ENCODE measurements at places on chromosomes 7 and 10. TPM values are rescaled to one million over a fixed set of nuclear protein-coding genes. Genes with fewer than 3 reads are reported as not detected.

FXYD4 gene
- 0.71 TPM for polyA plus RNA-seq

LRRD1 gene
- polyA plus RNA-seq = 0.17 TPM

HKDC1 gene
- 16.9 TPM for polyA plus RNA-seq

STYXL1 gene
- polyA plus RNA-seq = 54.1 TPM

C10orf62 gene
- 0.28 TPM for polyA plus RNA-seq

TRIM74 gene
- 1.3 TPM for polyA plus RNA-seq

DNA sequence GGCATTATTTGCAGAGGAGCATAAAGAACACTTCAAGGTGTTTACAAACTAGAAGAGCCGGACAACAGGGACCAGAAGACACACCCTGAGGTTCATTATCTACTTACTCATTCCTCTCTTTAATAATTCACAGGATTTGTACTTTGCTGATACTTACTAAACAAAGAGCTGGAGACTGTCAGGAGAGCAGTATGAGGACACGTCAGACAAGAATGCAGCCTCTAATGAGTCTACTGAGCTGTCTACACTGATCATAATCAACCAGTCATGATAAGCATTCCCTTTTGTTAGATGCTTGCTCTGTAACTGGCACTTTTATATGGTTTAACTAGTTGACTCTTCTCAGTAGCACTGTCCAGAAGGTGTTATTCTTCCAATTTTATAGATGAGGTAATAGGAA is 243.3 kb upstream of the CDC14C start:
- DNase-seq = no peak

- no peak for DNase-seq
These were observed 14.0 kb upstream of the EXOC6 start for GRCh38 chr10:92834331-92834730.

DNA sequence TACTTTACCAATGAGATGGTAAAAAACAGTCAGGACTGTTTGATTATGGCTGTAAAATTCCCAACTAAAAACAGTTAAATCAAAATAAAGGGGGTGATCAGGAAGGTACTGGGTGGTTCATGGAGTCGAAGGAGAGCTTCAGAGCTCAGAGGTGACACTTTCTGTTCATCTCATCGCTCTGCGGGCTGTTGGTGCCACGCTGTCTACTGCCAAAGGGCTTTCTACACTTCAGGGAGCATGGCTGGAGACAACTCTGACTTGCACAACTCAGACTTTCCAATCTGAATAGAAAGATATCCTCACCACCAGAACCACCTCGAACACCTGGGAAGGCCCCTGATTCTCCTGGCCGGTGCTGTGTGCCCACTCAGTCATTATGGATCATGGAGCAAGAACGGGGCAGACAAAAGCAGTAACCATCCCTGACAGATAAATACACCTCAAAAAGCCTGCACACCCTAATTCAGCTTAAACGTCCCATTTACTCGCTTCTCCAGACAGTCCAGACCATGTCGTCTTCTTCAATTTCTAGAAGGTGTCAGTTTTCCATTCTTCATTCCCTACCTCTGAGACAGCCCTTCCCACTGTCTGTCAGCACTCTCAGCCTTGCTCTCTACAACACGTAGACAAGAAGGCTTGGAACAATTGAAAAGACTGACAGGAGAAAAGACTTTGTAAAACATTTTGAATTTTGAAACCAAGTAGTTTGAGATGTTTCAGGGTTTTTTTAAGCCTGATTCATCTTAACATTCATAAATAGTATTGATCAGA is 348.7 kb upstream of the NFE2L3 start:
- no peak for DNase-seq

- no peak for DNase-seq
These were observed 19.1 kb downstream of the SH3PXD2A start for GRCh38 chr10:103836273-103836672.

DNA sequence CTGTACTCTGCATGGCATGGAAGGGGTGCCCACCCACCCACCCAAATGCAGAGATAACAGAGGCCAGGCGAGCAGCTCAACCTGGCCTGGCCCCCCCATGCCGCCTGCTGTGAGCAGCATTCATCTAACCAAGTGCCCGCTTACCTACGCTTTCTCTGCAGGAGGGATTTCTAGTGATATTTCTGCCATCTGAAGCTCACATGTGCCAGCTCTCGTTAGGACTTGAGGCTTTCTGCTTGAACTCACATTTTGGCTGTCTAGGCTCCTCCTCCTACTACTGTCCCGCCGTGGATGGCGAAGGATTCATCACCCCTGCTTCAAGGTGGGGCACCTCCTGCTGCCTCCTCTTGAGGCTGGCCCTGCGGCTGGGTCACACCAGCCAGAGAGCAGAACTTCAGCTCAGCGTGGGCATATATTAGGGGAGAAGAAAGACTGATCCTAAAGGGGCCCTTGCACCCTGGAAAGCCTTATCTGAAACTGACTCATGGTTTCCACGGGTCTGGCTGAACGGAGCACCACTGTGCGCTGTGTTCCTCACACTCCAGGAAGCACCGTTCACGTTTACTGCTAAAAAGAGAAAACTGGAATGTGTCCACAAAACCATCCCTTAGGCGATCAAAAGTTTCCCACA is 45.5 kb downstream of the CTBP2 start:
- DNase-seq = no peak

GRCh38 chr10:95688648-95689047 is 5.1 kb downstream of the TCTN3 start:
- no peak for DNase-seq

DNA sequence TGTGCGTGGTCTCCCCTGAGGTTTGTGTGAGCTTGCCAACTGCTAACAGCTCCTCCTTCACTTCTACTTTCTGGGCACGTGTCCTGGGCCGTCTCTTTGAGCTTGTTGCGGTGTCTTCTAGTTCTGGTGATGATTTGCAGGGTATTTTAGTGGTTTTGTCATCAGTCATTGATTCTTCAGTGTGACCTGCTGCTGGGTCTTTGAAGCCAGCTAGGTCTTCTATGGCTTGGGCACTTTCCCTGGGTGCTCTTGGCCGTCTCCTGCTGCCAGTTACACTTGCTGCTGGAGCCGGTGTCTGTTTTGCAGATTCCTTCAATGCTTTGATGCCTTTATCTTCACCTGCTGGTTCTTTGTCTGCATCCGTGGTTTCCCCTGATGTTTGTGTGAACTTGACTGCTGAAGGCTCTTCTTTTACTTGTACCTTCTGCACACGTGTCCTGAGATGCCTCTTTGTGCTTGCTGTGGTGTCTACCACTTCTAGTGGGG is 23.0 kb downstream of the MKI67 start:
- no peak for DNase-seq

GRCh38 chr10:103850572-103850895 is 4.8 kb downstream of the SH3PXD2A start:
- DNase-seq = no peak

- no peak for DNase-seq
These were observed 611.8 kb downstream of the SORCS3 start for GRCh38 chr10:105252911-105253310.

- no peak for DNase-seq
These were observed 282.7 kb downstream of the POU6F2 start for GRCh38 chr7:39260279-39260844.

- no peak for DNase-seq
These were observed 45.6 kb downstream of the JCAD start for GRCh38 chr10:30013757-30014156.

DNA sequence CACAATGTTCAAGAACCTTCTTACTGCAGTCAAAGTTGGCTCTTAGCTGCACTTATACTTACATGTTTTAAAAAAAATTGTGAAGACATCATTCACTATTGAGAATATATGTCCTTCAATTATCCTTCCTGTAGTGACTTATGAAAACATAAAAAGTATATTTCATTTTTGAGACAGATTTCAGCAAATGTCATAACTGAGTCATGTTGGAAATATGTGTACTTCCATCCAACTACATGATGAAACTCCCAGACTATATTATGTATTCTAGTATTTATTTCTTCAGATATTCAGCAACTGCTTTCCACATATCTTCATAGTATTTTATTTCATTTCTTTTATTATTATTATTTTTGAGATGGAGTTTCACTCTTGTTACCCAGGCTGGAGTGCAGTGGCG is 160.2 kb downstream of the ARHGAP12 start:
- DNase-seq = no peak

Measured in right renal cortex interstitium (tissue), 3 donors.